Esophagus muscularis mucosa (tissue), 4 donors: ENCODE measurements at places on chromosomes 16 and 17. TPM values are rescaled to one million over a fixed set of nuclear protein-coding genes. Genes with fewer than 3 reads are reported as not detected.

Gene HEATR3
- total RNA-seq: 10.0 TPM

Gene RAB40B
- 6.2 TPM for total RNA-seq

Gene CCDC200
- not detected for total RNA-seq

DNA sequence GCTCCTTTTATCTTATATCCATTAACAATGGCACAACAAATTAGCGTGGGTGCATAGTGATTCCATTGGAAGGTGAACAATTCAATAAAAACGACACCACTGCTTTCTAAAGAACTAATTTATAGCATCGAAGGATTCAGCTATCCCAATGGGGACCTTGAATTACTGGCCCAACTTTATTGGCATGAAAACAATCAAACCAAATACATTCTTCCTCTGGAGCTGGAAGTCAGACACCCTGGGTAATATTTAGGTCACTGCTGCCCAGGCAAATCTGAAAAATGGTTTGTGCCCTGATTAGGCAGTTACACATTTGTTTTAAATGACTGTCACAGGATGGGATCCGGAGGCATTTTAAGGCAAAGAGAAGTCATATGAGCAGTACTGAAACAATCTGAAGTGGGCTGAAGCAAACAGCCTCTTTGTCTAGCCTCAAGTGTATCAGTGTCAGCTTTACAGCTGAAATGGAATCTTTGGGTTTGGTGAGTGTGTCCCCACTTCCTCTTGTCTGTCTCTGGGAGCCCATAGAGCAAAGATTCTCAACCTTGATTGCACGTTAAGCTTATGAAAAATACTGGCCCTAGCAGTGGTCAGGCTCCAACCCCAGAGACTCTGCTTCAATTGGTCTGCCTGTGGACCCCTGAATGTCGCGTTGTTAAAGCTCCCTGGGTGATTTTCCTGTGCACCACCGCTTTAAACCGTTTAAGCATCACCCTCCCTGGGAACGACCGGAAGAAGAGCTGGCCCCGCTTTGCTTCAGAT is 30.3 kb downstream of the CDK5R1 start:
- DNase-seq: no peak
- H3K27me3 ChIP-seq: no peaks in the 10 kb centered on the region
- no peak overlapping the region for H3K27ac ChIP-seq
- peaks cover 18% of the 10 kb centered on the region for H3K4me1 ChIP-seq
- no peaks in the 10 kb centered on the region for H3K36me3 ChIP-seq

DNA sequence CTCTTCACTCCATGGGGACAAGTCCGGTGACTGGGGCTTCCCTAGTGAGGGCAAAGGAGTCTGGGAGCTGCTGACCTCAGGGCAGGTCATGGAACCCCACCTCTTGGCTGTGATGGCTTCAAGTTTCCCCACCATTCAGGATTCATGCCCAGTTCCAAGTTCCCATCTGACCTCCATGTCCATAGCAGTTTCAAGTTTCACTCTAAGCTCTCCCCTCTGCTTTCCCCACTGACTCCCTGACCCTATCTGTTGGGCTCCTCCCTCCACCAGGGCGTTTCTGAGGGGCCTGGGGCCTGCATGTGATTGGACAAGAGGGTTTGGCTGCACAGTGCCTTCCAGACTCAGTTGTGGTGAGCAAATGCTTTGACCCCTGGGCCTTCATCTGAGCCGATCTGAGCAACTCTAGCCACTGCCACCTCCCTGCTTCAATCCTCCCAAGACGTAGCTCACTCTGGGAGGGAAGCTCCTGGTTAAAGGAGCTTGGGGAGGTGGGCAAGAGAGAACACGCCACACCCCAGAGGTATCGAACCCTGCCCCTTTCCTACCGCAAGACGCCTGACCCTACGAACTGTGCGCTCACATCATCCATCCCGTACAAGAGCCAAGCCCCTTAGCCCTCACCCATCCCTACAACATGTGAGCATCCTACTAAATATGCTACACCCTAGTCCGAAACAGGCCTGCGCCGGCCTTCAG is 8.3 kb downstream of the ZNF629 start:
- H3K27me3 ChIP-seq: no peaks in the 10 kb centered on the region
- H3K4me1 ChIP-seq: peaks cover 26% of the 10 kb centered on the region
- H3K27ac ChIP-seq: no peak overlapping the region
- no peak for DNase-seq

- no peak within 1 kb of the TSS for H3K4me3 ChIP-seq
- no peaks in the 10 kb centered on the region for H3K4me1 ChIP-seq
- H3K27ac ChIP-seq: no peak within 1 kb of the TSS
- H3K27me3 ChIP-seq: no peaks in the 10 kb centered on the region
Measured at GRCh38 chr17:56152874-56153602, at the start of gene ANKFN1. Gene ANKFN1 (plus strand): TSS chr17:56153475. CDS start chr17:56212668, 59,193 bp downstream.
